Calu3 (cell line): ENCODE measurements at places on chromosomes 2 and 18. TPM values are rescaled to one million over a fixed set of nuclear protein-coding genes. Genes with fewer than 3 reads are reported as not detected.
A peak's percentile ranks its signal among the peaks of the same experiment; 100 is the strongest.

DNA sequence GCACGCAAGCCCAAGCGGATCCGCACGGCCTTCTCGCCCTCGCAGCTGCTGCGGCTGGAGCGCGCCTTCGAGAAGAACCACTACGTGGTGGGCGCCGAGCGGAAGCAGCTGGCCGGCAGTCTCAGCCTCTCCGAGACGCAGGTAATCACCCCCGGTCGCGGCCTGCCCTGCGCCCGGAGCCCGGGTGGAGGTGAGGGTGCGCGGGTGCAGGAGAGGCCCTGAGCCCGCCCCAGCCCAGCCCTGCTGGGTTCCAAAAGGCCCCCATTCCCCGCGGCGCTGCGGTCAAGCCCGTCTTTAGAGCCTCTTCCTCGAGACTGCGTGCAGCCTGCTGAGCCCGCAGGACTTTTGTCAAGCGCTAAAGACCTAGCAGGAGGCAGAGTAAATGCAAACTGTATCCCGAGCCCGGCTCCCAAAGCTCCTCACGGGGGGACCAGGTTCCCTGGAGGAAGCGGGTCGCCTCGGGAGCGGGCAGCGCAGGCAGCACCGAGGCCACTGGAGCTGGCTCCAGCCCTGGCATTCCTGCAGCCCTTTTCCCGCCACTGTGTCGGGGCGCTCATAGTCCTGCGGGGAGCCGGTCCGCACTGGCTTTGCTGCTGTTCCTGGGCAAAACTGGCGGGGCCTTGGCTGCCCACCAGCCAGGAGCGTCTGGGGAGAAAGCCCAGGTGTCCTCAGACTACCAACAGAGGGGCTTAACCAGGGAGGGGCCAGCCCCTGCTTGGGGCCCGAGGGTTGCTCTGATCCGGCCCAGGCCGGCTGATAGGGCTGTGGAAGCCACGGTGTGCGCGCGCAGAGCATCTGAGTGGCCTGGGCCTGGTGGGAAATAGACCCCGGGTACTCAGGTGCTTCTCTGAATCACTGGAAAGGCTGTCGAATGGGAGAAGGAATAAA lies 7.3 kb downstream of the EMX1 start:
- DNase-seq, result no peak
- H3K27me3 ChIP-seq, result peaks cover 39% of the 10 kb centered on the region
- H3K4me1 ChIP-seq, result no peaks in the 10 kb centered on the region
- H3K27ac ChIP-seq, result no peak overlapping the region

DNA sequence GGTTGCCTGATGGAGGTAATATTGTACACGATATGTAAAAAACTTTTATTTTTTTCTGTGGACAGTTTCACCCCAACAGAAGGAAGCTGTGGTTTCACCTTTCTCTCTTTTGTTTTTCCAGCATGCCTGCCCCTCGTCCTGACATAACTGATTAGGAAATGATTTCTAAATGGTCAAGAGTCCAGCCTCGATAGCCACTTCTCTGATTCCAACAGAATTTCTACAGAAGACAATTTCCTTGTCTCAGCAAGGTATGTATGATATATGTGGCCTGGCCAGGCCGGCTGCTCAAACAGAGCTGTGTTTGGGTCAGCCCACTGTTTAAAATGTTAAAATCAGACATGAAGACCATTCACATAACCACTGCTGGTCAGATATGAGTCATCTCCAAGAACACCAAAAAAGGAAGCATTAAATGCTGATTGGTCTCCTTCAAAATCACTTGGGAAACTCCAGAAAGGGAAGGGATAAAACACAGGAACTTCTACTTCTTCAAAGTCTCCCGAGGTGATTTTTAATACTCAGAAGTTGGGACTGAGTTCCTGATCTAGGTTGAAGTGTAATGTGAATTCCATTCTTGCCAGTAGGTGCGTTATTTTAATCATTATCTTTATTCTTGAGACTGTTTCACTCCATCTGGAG lies 22.3 kb downstream of the ATP8B1 start:
- H3K27ac ChIP-seq, result peak overlapping the region; percentile 92
- peak overlapping the region; percentile 63 for H3K4me3 ChIP-seq
- no peaks in the 10 kb centered on the region for H3K27me3 ChIP-seq
- peak; percentile 39 for DNase-seq
- H3K36me3 ChIP-seq, result peaks cover 37% of the 10 kb centered on the region

DNA sequence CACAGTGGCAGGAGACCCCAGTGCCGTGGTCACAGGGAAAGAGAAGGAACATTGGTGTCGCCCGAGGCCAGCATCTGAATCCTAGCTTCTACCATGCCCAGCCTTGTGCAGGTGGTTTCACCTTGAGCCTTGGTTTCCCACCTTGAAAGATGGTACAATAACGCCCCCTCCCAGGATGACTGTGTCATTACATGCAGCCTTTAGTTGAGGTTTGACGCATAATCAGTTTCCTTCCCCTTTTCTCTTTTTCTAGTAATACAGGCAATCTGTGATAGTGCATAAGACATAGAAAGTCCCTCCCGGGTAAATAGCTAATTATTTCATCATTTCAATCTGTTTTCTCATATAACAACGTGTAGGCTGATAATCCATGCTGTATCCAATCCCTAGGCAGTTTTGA lies 29.8 kb upstream of the ZNF407 start:
- H3K4me1 ChIP-seq, result no peaks in the 10 kb centered on the region
- no peak for DNase-seq
- H3K27ac ChIP-seq, result no peak overlapping the region
- H3K27me3 ChIP-seq, result peaks cover 75% of the 10 kb centered on the region

DNA sequence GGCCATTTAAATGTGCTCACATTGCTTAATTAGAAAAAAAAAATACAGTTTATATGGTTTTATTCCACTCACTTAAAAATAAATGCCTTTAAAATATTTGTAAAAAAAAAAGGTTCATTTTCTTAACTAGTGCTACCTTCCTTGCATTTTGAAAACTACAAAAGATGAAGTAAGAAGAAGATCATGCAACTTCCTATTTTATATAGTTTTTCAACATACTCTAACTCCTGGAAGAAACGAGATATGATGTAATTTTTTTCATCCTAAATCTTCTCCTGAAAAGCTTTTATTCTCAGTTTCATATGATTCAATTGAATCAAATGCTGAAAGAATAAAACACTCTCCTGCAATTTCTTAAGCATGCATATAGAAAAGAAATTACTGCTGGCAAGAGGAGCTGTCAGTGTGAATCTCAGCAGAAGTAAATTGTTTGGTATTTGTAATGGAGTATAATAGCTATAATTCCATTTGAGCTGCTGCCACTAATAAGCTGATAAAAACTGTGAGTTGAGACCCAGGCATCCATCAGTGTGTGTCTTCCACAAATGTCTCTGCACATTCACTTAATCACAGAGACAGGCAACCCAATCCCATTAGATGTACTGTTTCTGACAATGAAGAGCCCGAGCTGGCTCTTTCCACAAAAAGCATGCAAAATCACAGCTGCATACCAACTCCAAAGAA lies 3.7 kb downstream of the FTCDNL1 start:
- no peak overlapping the region for H3K27ac ChIP-seq
- no peak for DNase-seq
- H3K4me1 ChIP-seq, result peaks cover 9% of the 10 kb centered on the region
- peaks cover 15% of the 10 kb centered on the region for H3K36me3 ChIP-seq
- peaks cover 7% of the 10 kb centered on the region for H3K27me3 ChIP-seq

ATP6V1B1 gene
- total RNA-seq, result not detected in 2 replicates

EPB41L3 gene
- total RNA-seq, result not detected in 2 replicates

DNA sequence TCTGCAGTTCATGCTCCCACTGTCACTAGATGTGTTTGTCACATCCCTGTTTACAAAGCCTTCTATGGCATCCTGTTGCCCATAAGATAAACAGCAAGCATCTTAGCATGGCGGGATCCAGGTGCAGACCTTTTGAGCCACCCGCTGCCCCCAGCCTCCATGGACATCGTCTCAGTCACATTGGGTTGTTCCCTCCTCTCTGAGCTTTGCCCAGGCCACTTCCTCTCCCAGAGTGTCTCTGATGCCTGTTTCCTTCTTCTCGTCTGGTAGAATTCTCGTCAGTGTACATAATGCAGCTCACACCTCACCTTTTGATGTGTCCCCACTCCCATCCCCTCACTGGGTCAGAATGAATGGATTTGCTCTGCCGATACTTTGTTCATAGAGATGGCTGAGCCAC lies 239.0 kb upstream of the APCDD1 start:
- H3K27me3 ChIP-seq, result peaks cover 60% of the 10 kb centered on the region
- no peak for DNase-seq
- H3K4me1 ChIP-seq, result no peaks in the 10 kb centered on the region
- no peaks in the 10 kb centered on the region for H3K36me3 ChIP-seq
- H3K27ac ChIP-seq, result no peak overlapping the region

DNA sequence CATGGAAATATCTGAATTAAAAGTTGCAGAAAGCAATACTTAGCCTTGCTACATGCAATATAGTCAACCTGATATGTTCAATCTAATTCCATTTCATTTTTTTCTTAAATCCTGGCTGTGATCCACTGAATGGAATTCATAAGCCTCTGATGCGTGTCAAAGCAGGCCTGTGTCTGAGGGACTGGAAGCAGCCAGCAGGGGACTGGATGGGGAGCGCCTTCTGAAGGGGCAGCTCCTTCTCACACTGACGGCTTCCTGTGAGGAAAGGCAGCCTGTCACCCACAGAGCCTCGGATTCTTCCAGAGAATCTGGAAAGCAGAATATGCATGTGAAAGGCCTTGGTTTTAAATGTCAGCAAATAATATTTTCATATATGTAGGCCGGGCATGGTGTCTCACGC lies 73.5 kb downstream of the KCNF1 start:
- no peak overlapping the region for H3K27ac ChIP-seq
- no peaks in the 10 kb centered on the region for H3K4me1 ChIP-seq
- peaks cover 83% of the 10 kb centered on the region for H3K27me3 ChIP-seq
- no peaks in the 10 kb centered on the region for H3K36me3 ChIP-seq

ARHGAP15 gene
- total RNA-seq, result 1.2 TPM in 1 of 2 replicates, not detected in the other

DNA sequence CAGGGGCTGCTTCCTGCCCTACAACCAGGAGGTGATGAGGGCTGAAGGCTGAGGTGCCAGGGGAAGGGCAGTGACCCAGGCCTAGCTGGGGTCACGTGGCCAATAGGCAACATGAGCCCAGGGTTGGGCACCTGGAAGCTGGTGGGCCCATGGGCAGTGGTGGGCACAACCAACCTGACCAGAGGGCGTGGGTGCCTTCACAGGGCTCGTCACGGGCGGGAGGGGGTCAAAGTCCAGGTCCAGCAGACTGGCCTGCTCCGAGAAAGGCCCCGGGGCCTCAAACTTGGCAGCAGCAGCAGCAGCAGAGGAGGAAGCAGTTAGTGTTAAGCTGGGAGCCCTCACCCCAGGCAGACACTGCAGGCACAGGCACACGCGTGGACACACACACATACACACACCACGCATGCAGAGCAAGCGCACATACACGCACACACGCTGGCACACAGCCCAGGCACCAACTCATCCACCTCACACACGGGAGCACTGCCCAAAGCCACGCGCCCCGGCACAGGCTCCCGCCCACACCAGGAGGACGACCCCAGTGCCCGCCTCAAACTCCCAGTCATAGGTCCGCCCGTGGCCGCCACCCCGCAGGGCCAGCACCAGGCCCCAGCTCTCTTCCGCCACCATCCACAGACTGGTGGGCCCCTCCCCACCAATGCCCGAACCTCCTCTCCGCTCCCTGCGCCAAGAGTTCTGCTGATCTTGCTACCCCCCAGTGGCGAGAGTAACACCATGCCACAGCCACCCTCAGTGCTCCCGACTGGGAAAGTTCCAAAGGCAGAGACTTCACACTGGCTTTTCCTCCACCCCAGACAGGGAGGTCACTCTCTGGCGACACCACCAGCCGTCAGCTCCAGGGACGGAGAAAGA lies 53.0 kb downstream of the BIN1 start:
- no peaks in the 10 kb centered on the region for H3K27me3 ChIP-seq
- H3K4me1 ChIP-seq, result peaks cover 21% of the 10 kb centered on the region
- H3K4me3 ChIP-seq, result no peak overlapping the region
- peak; percentile 17 for DNase-seq
- H3K36me3 ChIP-seq, result peaks cover 14% of the 10 kb centered on the region

DPP4 gene
- 27.6 TPM in 2 replicates for total RNA-seq

- no peak for DNase-seq
- H3K4me1 ChIP-seq, result no peaks in the 10 kb centered on the region
- no peak overlapping the region for H3K4me3 ChIP-seq
Measured at GRCh38 chr2:50260886-50261285, 771.0 kb downstream of the NRXN1 start.

DNA sequence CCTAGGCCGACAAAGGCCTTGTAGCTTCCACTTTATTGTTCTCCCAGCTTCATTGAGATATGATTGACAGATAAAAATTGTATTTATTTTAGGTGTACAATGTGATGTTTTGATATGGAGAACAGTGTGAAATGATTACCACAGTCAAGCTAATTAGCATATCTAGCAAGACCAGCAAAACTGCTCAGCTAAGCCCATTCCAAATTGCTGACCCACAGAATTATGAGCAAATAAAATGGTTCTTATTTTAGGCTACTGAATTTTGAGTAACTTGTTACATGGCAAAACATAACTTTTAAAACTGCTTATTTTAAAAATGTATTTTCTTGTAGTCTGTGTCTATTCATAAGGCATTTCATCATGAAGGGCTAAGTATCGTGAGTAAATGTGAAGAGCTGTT lies 8.6 kb upstream of the SELENOI start:
- H3K27ac ChIP-seq, result no peak overlapping the region
- DNase-seq, result no peak
- H3K4me1 ChIP-seq, result peaks cover 27% of the 10 kb centered on the region
- peaks cover under 1% of the 10 kb centered on the region for H3K36me3 ChIP-seq

C2orf15 gene
- total RNA-seq, result 6.9 and 7.7 TPM in 2 replicates

DNA sequence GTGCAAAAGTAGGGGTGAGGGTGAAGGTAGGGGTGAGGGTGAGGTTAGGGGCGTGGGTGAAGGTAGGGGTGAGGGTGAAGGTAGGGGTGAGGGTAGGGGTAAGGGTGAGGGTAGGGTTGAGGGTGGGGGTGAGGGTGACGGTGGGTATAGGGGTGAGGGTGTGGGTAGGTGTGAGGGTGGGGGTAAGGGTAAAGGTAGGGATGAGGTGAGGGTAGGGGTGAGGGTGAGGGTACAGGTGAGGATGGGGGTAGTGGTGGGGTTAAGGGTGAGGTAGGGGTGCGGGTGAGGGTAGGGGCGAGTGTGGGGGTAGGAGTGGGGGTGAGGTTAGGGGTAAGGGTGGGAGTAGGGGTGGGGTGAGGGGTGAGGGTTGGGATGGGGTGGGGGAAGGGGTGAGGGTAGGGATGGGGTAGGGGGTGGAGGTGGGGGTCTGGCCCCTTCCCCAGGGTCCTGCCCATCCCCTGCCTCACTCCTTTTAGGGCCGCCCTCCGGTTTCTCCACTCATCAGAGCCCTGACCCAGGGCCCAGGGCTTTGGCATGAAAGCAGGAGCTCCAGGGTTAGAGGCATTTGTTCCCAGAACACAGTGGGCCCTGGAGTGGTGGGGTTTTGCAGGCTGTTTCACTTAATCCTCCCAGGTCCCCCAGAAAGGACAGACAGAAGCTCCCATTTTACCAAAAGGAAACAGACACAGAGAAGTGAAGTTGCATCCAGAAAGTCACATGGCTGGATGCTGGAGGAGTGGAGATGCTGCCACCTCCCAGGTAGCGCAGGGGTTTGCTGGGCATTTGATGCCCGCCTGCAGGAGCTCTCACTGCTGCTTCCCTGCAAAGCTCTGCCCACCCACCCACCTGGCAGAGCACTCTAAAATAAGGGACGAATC lies 26.9 kb downstream of the SNORC start:
- DNase-seq, result no peak
- H3K27me3 ChIP-seq, result no peaks in the 10 kb centered on the region
- H3K36me3 ChIP-seq, result no peaks in the 10 kb centered on the region

DNA sequence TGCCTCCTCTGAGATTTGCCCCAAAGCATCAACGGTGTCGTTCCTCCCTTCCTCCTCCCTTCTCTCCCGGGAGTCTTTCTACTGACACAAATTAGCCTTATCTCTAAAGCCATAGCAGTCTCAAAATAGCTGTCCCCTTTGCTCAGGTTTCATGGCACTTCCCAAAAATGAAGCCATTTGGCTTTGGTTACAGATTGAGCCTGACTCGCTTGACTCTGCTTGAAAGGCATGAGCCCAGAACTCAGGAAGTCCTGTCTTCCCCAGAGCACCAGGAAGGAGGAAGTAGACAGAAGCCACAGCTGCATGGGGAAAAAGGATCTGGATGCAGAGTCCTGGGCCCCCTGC lies 234.4 kb upstream of the RGPD4 start:
- no peaks in the 10 kb centered on the region for H3K27me3 ChIP-seq
- H3K4me3 ChIP-seq, result no peak overlapping the region
- no peaks in the 10 kb centered on the region for H3K4me1 ChIP-seq
